MM.1S (cell line): ENCODE measurements at places on chromosomes 11 and 22.

DNA sequence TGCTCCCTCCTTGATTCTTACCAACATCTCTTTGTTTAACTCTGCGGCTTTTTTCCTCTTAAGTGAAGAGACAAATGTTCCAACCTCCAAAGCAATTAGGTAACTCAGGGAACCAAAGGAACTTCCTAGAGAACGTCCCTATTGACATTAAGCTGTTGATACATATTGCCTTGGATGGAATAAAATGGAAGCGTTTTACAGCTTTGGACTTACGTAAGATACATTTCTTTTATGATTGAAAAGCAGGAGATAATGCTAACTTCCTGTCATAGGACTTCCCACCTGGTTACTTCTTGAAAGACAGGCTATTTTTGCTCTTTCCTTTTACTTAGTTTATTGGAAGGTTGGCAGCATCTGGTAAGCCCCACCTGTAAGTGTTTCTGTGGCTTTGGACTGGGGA, 245.7 kb upstream of the CTSC start:
- no peak for DNase-seq

DNA sequence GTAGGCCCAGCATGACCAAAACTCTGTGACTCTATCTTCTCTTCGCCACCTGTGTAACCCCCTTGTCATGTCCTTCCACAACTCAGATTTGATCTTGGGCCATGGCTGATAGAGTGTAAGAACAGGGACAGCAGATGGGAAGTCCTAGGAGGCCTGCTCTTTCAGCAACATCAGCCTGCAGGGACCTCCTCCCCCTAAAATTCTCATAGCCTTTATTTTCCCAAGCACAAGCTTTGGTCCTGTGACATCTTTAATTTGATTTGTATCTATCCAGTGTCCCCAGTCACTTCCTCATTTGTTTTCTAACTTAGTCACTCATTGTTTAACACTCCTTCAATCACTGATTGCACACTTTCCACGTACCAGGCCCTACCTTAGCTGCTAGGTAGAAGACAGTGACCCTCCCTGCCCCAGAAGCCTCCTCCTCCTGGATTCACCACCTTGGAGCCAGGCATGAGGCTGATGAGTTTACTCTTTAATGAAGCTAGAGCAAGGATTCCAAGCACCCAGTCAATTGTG, 5.3 kb downstream of the UBQLN3 start:
- no peak for DNase-seq

GRCh38 chr22:43481568-43482317, 69.9 kb downstream of the MPPED1 start:
- DNase-seq: no peak

DNA sequence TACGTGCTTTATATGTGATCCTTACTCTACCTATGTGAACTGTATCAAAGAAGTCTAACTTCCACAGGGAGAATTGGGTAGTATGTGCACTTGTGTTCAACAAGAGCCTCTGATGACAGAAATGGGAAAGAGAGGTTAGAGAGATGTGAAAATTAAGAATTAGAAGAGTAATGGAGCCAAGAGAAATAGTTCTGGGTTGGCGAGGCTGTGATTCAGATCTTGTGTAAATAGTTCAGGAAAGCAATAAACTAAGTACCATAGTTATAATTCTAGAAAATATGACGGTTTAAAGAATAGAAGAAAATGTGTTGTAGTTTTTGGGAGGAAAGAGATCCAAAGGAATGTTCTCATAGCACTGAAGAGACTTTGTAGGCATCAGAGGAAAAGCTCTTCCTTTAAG, 112.4 kb downstream of the ARHGAP42 start:
- DNase-seq: no peak

DNA sequence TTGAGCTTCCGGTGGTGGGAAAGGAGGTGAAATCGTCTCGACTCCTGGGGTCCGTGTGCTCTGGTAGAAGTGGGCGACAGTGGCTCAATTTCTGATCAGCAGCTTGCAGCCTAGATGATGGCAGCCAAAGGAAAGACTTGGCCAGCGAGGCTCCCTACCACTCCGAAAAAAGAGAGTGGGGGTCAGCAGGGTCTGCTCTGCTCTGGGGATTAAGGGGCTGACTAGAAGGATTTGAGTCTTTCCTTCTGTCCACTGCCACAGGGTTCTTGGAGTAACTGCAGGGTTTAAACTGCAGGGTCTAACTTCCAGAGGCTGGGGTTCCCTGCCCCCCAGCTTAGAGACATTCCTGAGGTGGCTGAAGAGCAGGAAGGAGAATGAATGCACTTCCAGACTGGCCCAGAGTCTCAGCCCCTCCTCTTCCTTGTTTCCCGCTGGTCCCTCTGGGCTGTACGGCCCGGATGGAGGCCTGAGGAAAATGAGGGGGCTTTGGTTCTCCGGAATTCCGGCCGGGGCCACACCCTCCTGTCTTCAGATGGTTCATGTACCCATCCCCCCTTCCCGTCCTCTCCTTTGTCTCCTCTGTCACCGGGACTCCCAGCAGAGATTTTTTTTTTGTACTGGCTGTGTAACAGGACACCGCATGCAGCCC, 907 bp downstream of the SERPINH1 start:
- no peak for DNase-seq

GRCh38 chr11:62411524-62411923, 7.3 kb upstream of the SCGB1A1 start:
- DNase-seq: no peak

DNA sequence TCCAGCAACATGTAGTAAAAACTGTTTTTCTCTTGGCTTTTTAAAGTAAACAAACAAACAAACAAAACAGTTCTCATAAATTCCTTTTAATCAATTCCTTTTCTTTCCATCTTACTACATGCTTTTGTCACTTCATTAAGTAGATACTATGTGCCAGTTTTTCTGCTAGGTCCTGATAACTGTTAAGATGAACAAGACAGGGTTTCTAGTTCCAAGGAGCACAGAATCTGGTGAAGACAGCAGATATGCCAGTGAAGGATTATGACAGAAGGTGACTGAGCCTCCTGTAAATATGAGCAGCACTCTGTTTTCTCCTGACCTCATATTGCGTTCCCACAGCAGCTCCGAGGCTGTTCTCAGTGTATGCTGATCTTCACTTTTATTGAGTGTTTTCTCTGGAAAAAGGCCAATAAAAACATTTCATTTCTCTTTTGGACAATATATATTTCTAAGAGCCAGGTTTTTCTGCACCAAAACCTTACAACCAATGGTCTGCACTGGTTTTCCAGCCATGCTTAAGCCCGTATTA, 45.8 kb downstream of the HEPHL1 start:
- no peak for DNase-seq

GRCh38 chr11:123382555-123383074, 47.5 kb upstream of the GRAMD1B start:
- DNase-seq: no peak

DNA sequence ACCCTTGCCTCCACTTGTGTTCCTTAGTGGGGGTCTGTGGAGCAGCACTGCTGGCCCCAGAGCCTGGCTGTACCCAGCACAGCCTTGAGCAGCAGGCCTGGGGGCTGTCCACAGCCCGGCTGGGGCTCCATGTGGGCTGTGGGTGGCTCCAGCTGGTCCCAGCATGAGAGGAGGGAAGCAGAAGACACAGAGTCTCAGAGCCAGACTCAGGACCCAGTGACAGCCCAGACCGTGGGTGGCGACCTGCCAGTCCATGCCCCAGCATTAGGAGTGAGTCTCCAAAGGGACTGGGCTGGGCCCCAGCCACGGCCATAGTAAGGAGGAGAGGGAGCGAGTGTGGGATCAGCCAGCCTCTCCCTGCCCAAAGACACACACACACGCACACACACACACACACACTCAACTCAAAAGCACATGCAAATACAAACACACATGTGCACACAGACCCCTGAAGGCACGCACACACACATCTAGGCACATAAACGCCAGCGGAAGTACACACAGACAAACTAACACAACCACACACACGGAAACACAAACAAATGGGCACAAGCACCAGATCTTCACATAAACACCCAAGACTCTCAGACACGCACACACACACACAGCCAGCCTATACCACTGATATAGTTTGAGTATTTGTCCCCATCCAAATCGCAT, 16.7 kb upstream of the LRRC10B start:
- no peak for DNase-seq

GRCh38 chr11:68383976-68384501, 71.6 kb downstream of the LRP5 start:
- DNase-seq: peak; percentile 24

GRCh38 chr11:27611947-27612455, 88.3 kb downstream of the BDNF start:
- no peak for DNase-seq

- DNase-seq: no peak
These were observed 53.4 kb downstream of the DGCR2 start for GRCh38 chr22:19068784-19069271.

GRCh38 chr11:92962446-92962845, 7.0 kb upstream of the MTNR1B start:
- no peak for DNase-seq

GRCh38 chr11:520428-521176, 13.6 kb upstream of the RNH1 start:
- no peak for DNase-seq

- no peak for DNase-seq
These were observed 47.3 kb upstream of the TMEM45B start for GRCh38 chr11:129768356-129768755.

DNA sequence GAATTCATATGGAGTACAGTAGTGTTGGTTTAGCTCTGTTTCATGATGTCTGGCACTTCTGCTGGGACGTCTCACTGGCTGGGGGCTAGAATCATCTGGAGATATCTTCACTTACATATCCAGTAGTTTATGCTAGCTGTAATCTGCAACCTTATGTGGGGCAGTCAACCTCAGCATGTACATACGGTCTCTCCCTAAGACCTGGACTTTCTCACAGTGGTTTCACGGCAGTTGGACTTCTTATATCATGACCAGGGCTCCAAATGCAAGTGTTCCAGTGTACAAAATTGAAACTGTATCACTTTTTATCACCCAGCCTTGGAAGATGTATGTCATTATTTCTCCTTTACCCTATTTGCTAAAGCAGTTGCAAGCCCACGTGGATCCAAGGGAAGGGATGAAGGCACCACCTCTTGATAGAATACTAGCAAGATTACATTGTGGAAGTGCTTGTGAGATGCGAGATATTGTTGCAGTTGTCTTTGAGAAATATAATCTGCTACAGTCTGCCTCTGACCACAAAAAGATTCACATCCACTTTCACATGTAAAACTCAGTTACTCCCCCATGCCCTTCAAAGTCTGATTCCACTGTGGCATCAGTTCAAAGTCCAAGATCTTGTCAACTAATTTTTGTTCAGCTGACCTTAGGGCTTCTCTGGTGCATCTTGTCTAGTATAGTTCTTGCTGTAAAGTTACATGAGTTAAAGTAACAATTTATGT, 316.6 kb upstream of the NCAM1 start:
- peak; percentile 27 for DNase-seq
